ENCODE measurements at places on chromosomes 2 and 18.

- DNase-seq, result no peak
These were observed 34.8 kb upstream of the MGAT5 start for GRCh38 chr2:134218930-134219658.

- DNase-seq, result peak; percentile 6
These were observed 189.4 kb upstream of the CWC22 start for GRCh38 chr2:180196419-180196977.

- DNase-seq, result no peak
These were observed 634.3 kb upstream of the SOX11 start for GRCh38 chr2:5057891-5058351.

DNA sequence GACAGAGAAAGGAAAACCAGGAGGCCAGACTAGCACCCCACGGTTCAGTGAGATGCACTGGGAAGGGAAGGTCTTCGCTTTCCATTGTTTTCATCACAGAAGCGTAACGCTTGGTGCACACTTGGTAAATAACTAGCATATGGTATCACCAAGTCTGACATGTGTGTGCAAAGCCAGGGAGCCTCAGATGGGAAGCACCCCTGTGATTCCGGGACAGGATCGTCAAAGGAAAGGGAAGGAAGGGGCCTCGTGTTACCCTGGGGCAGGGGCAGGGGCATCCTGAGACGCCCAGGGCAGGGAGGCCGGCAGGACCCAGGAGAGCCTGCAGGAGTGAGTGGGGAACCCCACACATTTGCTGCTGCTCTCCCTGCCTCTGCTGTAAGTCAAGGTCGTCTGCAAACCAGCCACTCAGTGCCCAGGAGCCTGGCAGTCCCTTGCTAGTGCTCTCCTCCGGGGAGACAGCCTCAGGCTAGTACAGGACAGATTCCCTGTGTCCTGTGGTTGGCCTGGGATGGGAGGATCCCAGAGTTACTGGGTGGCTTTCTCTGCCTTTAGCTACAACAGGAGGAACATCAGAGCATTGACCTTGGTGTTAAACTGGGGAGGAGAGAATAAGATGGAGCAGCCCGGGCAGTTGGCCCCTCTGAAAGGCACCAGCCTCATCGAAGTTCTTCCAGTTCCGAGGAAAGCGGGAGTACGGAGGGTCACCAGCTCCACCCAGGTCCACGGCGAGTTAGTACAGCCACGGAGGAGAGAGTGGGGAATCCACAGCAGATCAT is 192.5 kb downstream of the NDUFA10 start:
- no peak for DNase-seq

- no peak for DNase-seq
These were observed 36.7 kb upstream of the NEB start for GRCh38 chr2:151770995-151771394.

DNA sequence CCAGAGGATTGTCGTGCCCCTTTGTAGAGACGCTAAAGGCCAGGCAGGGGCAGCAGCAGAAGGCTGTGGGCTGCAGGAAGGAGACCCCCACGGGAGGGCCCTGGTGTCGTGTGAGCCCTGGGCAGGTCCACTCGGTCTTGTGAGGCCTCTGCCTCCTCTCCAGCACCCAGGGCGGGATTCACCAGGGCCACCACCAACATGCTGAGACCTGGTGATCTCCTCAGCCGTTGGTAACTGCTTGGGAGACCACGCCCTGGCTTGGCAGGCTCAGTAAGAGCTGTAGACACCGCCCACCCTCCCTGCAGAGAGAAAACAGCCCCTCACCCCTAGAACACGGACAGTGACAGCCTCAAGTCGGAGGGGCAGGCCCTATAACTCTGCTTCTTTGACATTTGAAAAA is 21.1 kb downstream of the MBP start:
- DNase-seq, result no peak
